NCI-H1105 (cell line): ENCODE measurements at places on chromosomes 3 and 15.

DNA sequence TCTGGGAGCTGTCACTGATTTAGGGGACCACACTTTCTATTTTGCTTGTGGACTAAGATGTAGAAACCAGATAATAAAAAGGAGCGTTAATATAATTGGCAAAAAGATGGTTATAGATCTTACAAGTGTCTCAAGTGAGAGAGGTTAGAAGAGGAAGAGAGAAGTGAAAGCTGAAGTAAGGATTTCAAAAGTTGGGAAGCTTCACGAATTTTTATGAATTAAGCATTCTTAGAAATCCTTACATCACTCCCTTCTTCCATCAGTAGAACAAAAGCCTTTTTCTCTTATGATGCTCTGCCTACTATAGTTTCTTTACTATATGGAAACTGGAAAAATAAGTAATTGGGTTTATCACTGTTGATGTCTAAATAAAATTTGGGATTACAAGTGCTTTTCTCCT lies 146.5 kb downstream of the FNDC3B start:
- no peak for DNase-seq

- DNase-seq: peak; percentile 38
These were observed 435 bp downstream of the SLC35G2 start for GRCh38 chr3:136819392-136819730.

GRCh38 chr3:41508063-41508696 lies 308.9 kb downstream of the CTNNB1 start:
- DNase-seq: no peak

DNA sequence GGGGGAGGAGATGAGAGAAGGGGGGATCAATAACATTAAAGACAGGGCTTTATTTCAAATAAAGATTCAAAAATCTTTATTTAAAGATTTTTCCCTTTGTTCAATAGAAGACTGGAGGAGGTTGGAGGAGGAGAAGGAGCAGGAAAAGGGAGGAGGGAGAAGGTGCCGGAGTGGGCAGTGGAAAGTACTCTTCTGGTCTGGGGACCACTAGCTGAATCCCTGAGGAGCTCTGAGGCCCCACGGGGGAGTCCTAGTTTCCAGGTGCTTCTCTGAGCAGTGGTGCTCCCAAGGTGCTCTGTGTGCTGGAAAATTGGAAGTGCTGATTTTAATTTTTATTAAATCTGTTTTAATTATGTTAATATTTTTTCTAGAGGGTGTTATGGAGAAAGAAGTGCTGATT lies 19.4 kb upstream of the SEMA4B start:
- no peak for DNase-seq

- no peak for DNase-seq
These were observed 50.1 kb downstream of the KBTBD8 start for GRCh38 chr3:67048067-67048714.

- no peak for DNase-seq
These were observed 47.6 kb downstream of the TRIM71 start for GRCh38 chr3:32865383-32865782.

- DNase-seq: no peak
These were observed 71.7 kb upstream of the SNRK start for GRCh38 chr3:43214616-43215015.

DNA sequence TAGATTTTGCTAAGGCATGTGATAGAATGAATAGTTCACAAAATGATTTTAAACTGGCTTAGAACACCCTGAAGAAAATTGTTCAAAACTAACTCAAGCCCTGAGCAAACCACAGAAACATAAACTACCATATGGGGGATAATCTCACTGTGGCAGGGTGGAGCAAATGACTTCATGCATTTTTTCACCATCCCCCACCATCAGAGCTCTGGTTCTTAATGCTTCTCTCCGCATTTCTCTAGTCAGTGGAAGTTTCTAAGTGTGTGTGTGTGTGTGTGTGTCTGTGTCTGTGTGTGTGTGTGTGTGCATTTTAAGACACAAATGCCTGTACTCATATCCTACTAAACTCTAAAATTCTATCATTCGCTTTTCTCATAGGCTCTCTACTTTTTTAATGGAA lies 107.1 kb upstream of the PHLDB2 start:
- DNase-seq: no peak
